ENCODE measurements at places on chromosomes 5 and 9.

GRCh38 chr5:61596265-61596664 lies 264.2 kb downstream of the ZSWIM6 start:
- no peak for DNase-seq

DNA sequence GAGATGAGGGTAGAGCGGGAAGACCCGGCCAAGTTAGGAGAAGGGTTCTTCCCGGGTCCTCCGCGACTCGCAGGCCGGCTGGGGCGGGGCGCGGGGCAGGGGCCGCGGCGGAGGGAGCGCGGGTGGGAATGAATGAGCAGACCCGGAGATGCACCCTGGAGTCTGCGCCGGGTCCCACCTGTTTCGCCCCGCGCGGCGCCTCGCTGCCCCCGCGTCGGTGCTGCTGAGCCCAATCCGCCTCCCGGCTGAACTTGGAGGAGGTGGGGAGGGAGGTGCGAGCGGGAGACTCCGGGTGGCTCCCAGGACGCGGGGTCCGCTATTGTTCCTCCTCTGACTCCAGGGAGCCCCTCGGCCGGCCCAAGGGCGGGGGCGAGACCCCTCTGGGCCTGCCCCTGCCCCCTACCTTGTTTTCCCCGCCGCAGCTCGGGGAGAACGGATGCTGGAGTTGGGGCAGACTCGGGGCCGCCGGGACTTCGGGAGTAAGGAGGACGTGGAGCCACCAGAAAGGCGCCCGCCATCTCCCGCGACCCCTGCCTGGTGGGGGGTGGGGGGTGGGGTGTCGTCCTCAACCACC lies 659 bp downstream of the RAI14 start:
- DNase-seq, result no peak

DNA sequence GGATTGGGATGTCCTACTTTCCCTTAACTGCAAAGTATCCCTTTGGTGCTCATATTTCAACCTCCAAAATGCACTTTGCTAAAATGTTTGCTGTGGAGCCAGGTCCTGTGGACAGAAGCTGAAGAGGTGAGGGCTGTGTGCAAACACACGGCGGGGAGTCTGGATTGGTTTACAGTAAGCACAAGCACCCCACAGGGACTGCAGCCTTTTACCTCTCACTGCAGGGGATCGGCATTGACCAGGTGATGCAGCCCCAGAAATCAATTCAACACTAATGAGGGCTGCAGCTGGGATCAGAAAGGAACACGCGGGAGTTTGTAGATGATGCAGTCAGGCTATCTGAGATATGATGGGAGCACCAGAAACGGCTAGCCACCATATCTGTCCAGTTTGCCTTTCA lies 450.9 kb downstream of the CCDC171 start:
- no peak for DNase-seq

DNA sequence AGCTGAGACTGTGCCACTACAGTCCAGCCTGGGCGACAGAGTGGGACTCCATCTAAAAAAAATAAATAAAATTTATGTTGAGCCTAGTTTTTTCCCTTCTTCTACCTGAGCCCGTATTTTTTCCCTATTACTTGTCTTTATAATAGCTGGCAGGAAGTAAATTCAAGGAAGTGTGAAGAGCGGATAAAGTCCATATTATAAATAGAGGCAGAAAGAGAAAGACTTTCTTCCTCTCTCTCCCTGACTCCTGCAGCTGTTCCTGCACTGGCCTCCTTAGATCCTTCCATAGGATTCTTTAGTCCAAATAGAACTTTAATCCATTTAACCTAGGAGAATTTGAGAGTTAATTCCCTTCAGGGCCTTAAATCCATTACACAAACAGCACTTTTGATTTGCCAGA lies 10.3 kb upstream of the ERBIN start:
- DNase-seq, result no peak

DNA sequence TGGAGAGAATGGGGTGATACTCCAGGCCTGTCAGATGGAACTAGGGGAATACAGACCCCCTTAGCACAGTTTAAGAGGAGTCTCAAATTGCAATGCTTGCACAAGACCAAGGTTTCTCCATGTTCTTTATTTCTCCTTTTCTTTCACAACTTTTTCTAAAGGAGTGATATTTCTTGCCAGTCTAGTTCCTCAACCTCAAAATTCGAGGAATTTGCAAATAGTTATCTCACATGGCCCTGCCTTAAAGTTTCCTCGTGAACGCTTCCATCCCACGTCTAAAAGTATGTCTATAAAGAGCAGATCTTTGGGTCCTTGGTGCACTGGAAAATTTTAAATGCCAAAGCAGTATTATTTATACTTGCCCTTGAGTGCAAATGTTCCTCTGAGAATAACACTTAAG lies 373.8 kb upstream of the KLF4 start:
- DNase-seq, result no peak

DNA sequence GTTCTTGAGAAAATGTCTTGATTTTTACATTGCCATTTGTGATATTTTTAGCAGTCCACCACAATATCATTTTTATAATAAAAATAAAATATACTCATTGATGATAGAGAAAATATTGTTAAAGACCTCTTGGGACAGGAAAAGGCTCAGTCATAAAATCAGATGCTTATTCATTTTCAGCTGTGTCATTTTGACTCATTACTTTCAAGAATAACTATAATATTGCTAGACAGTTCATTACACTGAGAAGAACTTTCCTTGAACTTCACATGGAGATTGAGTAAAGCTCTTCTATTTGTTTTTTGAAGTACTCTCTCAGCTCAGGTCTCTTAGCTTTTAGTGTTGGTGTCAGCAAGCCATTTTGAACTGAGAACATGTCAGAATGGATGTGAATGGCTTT lies 8.5 kb upstream of the MEIKIN start:
- DNase-seq, result no peak

DNA sequence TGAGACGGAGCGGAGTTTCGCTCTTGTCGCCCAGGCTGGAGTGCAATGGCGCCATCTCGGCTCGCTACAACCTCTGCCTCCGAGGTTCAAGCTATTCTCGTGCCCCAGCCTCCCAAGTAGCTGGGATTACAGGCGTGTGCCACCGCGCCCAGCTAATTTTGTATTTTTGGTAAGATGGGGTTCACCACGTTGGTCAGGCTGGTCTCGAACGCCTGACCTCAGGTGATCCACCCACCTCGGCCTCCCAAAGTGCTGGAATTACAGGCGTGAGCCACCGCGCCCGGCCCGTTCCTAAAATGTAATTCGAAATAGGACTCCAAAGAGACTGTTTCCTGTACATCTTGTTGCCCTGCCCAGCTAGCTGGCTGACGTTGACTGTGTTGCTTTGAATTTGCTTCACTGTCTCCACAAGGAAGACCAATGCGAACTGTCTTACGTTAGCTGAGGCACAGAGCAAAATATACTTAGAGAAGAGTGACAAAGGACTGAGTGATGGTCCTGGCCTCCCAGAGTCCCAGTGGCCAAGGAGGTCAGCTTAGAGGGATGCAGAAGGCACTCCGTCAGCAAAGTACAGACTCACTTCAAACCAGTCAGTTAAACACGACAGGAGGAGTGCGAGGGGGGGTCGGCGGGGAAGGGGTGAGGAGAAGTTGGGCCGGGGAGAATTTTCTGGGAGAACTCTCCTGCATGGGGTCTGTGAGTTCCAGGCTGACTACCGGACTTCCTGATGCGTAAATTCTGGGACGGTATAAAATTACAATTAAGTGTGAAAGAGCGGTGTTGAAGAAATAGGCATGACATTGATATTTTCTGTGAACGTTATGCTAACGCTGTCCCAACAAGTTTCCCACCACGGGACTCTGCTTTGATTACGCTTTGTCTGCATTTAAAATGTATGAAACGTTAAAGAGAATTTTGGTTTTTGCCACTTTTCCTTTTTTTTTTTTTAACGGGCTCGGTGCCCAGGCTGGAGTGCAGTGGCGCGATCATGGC lies 6.8 kb upstream of the TRIM41 start:
- DNase-seq, result no peak

GRCh38 chr5:75324791-75325190 lies 12.2 kb upstream of the HMGCR start:
- DNase-seq, result no peak

GRCh38 chr9:136901516-136902258 lies 15.4 kb downstream of the TRAF2 start:
- DNase-seq, result no peak

GRCh38 chr5:150429410-150429873 lies 16.7 kb upstream of the CD74 start:
- no peak for DNase-seq

DNA sequence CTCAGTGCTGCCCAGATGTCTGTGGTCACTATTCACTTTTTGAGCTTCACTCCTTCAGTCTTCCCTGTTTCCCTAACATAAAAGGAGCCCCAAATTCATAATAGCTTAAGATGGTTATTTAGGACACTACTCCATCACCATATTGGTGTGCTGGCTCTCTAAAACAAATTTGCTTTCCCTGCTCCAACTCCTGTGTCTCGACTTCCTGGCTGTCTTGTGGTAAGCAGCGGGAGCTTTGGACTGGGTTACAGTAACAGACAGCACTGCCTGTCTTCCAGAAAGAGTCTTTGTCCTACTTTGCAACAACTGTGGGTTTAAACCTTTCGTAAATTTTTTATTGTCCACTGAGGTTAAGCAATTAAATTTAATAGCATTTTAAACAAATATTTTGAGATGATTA lies 389.4 kb downstream of the CDH9 start:
- peak; percentile 90 for DNase-seq

- DNase-seq, result no peak
Observed at GRCh38 chr9:125890826-125891225, 143.7 kb downstream of the PBX3 start.

- DNase-seq, result no peak
Observed at GRCh38 chr5:73445665-73446630, 2.6 kb downstream of the FOXD1 start.

DNA sequence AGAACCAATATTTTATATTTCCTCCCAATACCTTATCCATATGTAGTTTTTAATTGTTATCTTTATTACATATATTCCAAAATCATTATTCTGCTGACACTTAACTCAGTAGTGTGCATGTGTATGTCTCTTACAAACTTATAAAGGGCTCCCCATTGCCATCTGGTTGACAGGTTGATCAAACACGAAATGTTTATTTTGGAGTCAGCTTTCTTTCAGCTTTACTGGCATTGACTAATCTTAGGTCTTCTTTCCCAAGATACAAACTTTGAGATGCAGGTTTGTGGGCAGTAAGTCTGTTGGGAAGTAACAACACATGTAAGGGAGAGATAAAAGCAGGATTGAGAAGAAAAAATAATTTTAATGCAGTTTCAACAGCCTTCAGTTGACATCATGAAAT lies 716.0 kb upstream of the CHD1 start:
- peak; percentile 4 for DNase-seq

Data from LNCaP clone FGC (cell line).